ENCODE measurements at places on chromosomes 1 and 21. TPM values are rescaled to one million over a fixed set of nuclear protein-coding genes. Genes with fewer than 3 reads are reported as not detected.

SPRR2E gene
- polyA plus RNA-seq, result 1,684 TPM

C8B gene
- not detected for polyA plus RNA-seq

SPRR1A gene
- 3,812 TPM for polyA plus RNA-seq

SLC37A1 gene
- 12.4 TPM for polyA plus RNA-seq

HENMT1 gene
- polyA plus RNA-seq, result 2.6 TPM

PLEKHO1 gene
- polyA plus RNA-seq, result 25.1 TPM

WDR64 gene
- not detected for polyA plus RNA-seq

MROH9 gene
- polyA plus RNA-seq, result not detected

SPRR1B gene
- 2,781 TPM for polyA plus RNA-seq

KRTAP13-2 gene
- polyA plus RNA-seq, result not detected

TMEM69 gene
- 25.1 TPM for polyA plus RNA-seq

All from esophagus (tissue), 2 donors.